ENCODE measurements at places on chromosomes 4 and X. TPM values are rescaled to one million over a fixed set of nuclear protein-coding genes. Genes with fewer than 3 reads are reported as not detected.

TEX11 gene
- not detected for total RNA-seq

TMSB15A gene
- total RNA-seq, result 0.78 TPM

NDP gene
- not detected for total RNA-seq

REST gene
- total RNA-seq, result 36.1 TPM

CXCR3 gene
- 0.67 TPM for total RNA-seq

STARD8 gene
- total RNA-seq, result 35.6 TPM

MAGEA8 gene
- not detected for total RNA-seq

TCP11X2 gene
- total RNA-seq, result not detected

PGAM4 gene
- not detected for total RNA-seq

FOXR2 gene
- total RNA-seq, result not detected

CXCL3 gene
- not detected for total RNA-seq

PALLD gene
- 152 TPM for total RNA-seq

ADH1B gene
- total RNA-seq, result 189 TPM

MAGEB2 gene
- not detected for total RNA-seq

GLUD2 gene
- 0.50 TPM for total RNA-seq

ANOS1 gene
- total RNA-seq, result 19.3 TPM

NWD2 gene
- 0.33 TPM for total RNA-seq

COL4A6 gene
- total RNA-seq, result 0.27 TPM

IGFBP7 gene
- 1,288 TPM for total RNA-seq

SGMS2 gene
- 158 TPM for total RNA-seq

KLB gene
- 0.20 TPM for total RNA-seq

CABS1 gene
- not detected for total RNA-seq

CXCL5 gene
- not detected for total RNA-seq

PSAPL1 gene
- total RNA-seq, result not detected

MAGEC1 gene
- not detected for total RNA-seq

SLC34A2 gene
- total RNA-seq, result 2.1 TPM

GYG2 gene
- 3.2 TPM for total RNA-seq

PNMA6F gene
- total RNA-seq, result not detected

HSFX4 gene
- total RNA-seq, result not detected

VCX3A gene
- 0.56 TPM for total RNA-seq

MSL3 gene
- total RNA-seq, result 21.5 TPM

FAM184B gene
- not detected for total RNA-seq

PLS3 gene
- total RNA-seq, result 366 TPM

ZAR1 gene
- not detected for total RNA-seq

CLTRN gene
- total RNA-seq, result 0.40 TPM

PGK1 gene
- total RNA-seq, result 110 TPM

PUDP gene
- 22.6 TPM for total RNA-seq

GPC4 gene
- total RNA-seq, result 17.4 TPM

COX7B2 gene
- not detected for total RNA-seq

GAGE12F gene
- total RNA-seq, result not detected

RHOXF1 gene
- not detected for total RNA-seq
